HT1080 (cell line): ENCODE measurements at places on chromosomes 11 and 22.

GRCh38 chr11:86954269-86955110 lies 705 bp downstream of the FZD4 start:
- peak; percentile 18 for DNase-seq

DNA sequence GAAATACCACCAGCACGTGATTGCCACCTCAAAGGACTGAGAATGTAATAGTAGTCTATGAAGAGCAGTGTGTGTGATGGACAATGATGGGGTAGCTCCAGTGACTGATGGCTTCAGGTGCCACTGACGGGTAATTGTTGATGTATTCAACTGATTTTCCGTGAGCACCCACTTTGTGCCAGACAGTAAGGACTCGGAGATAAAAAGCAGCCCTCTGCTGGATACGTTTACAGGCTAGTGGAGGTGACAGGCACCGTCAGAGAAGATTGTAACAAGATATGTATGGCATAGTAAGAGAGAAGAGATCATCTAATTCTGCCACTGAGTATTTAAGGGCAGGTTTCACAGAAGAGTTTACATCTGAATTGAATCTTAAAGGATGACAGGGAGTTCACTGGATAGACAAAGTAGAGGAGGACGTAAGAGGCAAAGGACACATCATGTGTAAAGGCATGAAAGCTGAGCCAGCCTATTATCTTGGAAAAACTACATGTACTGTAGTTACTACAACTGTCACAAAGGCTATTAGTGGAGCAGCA lies 1.1 kb upstream of the ENTHD1 start:
- no peak for DNase-seq

GRCh38 chr11:72265951-72266350 lies 22.0 kb upstream of the PHOX2A start:
- no peak for DNase-seq

GRCh38 chr11:69411257-69411924 lies 70.1 kb upstream of the LINC01488 start:
- DNase-seq = no peak

DNA sequence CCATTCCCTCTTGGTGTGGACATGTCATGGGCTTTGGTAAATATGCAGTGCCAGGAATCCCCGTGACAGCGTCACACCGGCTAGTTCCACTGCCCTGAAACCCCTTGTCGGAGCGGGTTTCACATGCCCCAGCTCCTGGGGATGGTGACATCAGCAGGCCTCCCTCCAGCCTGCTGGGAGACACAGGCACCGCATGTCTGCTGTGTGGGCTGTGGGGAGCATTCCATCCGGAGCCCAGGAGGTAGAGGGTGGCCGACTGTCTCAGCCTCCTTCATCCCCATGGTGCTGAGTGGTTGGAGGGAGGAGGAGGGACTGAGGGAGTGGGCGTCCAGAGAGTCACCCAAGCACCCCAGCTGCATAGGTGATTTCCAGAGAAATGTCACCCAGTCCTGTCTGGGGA lies 1161.1 kb downstream of the BRD1 start:
- no peak for DNase-seq

DNA sequence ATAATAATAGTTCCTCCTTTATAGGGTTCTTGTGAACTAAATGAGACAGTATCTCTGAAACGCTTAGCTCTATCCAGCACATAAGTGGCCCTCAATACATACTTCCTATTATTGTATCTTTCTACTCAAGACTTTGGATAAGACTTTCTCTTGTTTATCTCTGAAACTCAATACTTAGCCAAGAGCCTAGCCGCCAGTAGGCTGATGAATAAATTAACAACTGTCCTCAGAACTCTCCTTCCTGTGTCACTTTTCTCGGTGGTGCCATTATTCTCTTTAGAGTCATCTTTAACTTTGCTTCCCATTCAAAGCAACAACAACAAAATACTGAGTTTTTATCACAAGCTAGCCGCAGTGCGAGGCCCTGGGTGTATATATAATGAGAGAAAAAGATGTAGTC lies 86.9 kb downstream of the FAM83F start:
- DNase-seq = no peak

DNA sequence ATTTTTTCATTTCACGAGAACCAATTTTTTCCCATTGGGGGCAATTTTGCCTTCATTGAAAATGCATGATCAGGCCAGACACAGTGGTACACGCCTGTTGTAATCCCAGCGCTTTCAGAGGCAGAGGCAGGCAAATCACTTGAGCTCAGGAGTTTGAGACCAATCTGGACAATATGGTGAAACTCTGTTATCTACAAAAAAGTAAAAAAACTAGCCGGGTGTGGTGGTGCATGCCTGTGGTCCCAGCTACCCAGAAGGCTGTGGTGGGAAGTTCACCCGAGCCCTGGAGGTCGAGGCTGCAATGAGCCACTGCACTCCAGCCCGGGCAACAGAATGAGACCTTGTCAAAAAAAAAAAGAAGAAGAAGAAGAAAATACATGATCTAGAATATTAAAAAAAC lies 19.2 kb upstream of the UPK3A start:
- no peak for DNase-seq

DNA sequence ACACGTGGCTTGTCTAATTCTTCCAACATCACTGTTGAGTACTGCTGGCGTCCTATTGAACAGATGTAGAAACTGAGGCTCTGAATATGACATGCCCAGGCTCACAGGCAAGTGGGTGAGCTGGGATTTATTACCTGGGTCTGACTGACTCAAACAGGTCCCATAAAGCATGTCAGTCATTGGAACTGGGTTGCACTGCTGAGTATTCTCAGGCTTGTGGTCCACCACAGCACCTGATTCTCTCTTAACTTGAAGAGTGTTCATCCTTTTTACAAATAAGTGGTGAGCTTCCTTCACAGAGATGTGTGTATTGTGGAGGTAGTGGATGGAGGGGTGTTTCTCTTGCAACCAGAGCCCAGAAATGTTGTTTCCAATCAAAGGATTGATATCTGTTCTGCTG lies 44.5 kb downstream of the SC5D start:
- no peak for DNase-seq

DNA sequence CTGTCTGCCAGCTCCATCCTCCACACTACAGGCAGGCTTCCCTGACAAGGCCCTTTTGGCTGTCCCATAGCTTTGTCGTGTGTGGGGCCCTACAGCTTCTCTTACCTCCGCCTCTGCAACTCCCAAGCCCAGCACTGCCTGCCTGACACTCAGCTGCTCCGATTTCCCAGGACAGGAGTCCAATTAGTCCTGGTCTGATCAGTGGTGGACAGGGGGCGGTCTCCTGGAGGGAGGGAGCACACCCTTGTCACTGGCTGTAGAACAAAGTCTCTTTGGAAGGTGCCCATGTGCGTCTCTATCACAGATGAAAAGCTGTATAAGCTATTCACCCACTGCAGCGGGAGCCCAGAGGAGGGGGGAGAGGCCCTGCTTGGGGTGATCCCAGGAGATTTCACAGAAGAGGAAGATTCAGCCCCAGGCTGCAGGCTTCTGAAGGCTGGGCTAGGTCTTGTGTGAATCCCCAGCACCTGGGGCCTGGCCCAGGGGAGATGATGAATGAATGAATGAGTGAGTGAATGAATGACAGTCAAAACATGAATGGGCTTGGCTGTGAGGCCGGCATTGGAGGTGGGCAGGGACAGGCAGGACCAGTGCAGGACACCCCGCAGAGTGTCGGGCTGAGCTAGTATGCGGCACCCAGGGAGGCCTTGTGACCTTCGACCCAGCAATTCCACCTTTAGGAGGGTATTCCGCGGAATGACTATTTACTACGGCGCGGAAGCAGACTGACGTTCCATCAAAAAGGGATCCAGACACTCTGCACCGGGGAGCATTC lies 142.4 kb downstream of the CACNA1I start:
- no peak for DNase-seq

GRCh38 chr11:88370782-88371181 lies 33.2 kb upstream of the CTSC start:
- DNase-seq = no peak

GRCh38 chr11:9772218-9772617 lies 108.3 kb downstream of the SWAP70 start:
- DNase-seq = no peak

DNA sequence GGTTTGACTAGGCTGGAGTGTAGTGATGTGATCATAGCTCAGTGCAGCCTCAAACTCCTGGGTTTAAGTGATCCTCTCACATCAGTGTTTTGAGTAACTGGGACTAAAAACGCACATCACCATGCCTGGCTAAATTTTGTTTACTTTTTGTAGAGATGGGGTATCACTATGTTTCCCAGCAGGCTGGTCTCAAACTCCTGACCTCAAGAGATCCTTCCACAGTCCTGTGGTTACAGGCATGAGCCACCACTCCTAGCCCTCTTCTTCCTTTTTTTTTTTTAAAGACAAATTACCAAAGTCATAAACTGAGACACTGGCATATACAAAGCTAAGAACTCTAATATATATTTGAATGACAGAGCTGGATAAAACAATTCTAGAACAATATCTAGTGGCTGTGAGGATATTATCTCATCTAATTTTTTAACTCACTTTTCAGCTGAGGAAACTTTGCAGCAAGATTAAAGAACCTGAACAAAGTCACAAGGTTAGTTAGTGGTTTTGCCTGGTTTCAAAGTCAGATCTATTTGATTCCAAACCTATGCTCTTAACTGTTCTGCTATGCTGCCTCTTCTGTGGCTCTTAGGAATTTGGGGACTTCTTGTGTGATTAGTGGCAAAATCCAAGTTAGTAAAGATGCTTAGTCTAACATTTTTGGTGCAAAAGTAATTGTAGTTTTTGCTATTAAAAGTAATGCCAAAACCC lies 95.3 kb upstream of the RAG2 start:
- DNase-seq = no peak

- DNase-seq = no peak
Observed at GRCh38 chr11:6818967-6819366, 19.5 kb upstream of the OR6A2 start.

DNA sequence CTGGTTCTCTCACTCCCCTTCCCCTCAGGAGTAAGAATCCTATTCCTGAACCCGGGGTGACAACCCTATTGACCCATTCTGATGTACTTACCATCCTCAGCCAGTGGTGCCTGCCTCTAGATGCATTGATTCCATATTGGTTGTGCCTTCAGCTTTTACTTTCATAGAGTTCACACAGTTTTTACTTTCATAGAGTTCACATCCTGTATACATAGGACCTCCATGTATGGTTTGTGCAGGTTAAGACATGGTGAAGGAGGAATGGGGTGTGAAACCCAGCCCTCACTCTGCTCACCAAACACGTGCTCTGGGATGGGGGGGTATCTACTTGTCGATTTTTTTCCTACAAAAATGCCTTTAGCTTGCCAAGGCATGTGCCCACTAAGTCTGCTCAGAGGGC lies 105.6 kb upstream of the TBCEL start:
- DNase-seq = no peak

DNA sequence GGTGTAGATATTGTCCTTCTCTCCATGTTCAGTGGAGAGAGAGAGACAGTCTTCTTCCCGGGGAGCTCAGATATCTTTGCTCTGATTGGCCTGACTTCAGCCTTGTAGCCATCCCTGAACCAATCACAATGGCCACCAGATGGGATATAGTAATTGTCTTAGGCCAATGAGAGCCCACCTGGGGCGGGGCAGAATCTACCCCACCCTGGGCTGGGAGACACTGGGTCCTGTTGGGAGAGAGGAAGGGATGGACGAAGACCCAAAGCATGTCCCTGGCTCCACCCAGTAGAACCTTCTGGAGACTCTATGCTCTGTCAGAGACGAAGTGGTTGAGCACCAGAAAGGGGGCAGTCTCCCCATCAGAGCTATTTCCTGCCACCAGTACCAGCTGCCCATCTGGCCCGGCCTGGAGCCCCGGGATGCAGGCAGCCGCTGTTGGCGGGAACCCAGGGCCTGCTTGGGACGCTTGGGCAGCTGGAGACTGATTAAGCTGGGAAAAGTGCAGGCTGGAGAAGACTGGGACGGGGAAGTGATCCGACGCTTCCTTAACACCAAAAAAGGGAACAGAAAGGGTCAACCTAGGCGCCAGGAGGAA lies 31.6 kb upstream of the CBX7 start:
- peak; percentile 32 for DNase-seq

- peak; percentile 14 for DNase-seq
Observed at GRCh38 chr11:71342116-71342515, 89.7 kb upstream of the SHANK2 start.

DNA sequence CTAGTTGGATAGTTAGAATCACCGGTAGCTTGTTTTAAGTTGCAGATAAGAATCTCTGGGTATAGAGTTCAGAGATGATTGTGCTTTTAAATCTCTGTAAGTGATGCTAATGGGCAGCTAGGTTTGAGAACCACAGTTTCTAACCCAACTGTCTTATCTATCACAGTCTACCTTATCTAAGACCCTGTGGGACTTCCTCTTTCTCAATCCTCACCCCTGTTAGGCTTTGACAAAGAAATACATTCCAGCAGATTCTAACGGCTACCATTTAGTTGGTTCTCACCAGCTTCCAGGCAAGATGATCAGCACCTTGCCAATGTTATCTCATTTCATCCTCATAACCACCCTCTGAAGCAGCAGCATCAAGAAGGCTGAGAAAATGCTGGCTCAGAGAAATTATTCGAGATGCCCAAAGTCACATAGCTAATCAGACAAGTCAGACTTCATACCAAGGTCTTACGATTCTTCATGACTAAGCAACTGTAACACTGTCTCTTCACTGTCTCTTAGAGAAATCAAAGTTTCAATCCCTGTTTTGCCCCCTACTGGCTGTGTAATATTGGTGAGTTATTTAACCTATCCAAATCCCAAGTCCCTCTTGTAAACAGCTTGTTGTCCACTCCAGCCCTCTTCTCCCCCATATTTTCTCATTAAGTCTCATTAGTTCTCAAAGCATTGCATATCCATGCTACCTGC lies 192.4 kb upstream of the API5 start:
- peak; percentile 14 for DNase-seq
